ENCODE measurements at places on chromosomes 6 and 20.

DNA sequence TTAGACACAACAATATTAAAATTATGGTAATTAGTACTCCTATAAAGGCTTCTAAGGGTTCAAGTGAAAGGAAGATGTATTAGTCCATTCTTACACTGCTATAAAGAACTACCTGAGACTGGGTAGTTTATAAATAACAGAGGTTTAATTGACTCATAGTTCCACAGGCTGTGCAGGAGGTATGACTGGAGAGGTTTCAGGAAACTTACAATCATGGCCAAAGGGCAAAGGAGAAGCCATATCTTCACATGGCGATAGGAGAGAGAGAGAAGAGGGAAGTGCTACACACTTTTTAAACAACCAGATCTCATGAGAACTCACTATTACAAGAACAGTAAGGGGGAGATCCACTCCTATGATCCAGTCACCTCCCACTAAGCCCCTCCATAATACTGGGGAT, 52.9 kb downstream of the TINAG start:
- DNase-seq, result no peak

GRCh38 chr20:19259141-19259591, 46.7 kb downstream of the SLC24A3 start:
- DNase-seq, result no peak

DNA sequence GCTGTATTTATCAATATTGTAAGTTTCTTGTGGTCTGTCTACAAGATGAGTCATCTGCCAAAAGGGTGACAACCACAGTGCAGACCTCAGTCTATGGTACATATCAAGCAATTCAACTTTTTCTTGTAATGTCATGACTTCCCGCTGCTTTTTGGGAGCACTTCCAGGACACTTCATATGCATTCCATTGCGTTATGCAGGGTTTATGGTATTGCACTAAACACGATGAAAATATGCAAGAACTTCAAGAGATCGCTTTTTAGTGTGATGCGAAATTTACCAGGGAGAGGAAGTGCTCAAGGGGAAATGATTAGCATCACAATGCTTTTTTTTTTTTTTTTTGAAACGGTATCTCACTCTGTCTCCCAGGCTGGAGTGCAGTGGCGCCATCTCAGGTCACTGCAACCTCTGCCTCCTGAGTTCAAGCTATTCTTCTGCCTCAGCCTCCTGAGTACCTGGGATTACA, 166.5 kb downstream of the TFAP2A start:
- DNase-seq, result no peak

GRCh38 chr6:115310156-115310555, 750.5 kb downstream of the FRK start:
- no peak for DNase-seq

DNA sequence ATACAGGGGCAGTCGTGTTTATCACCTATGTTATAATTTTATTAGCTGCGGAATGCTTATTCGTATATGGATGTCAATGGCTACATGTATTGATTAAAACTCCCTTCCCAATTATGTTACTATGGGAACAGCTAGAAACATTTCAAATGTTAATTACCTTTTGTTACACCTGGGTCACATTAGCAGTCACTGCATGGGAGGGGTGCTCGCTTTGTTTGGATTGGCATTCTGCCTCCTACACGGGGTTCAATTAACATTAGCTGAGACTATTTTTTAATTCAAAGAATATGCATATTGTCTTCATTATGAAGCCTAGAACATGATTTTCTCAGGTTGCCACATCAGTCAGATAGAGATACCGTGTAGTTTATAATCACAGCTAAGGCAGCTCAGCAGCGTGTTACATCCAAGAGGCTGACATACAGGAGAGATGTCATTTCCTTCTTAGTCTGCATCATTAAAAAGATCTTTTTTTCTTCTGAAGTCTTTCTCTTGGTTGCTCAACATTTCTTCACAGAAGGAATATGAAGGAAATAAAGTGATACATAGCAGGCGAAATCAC, 76.2 kb upstream of the RPS6KA2 start:
- DNase-seq, result no peak

- DNase-seq, result no peak
Measured at GRCh38 chr6:86707545-86708120, 229.7 kb upstream of the HTR1E start.

DNA sequence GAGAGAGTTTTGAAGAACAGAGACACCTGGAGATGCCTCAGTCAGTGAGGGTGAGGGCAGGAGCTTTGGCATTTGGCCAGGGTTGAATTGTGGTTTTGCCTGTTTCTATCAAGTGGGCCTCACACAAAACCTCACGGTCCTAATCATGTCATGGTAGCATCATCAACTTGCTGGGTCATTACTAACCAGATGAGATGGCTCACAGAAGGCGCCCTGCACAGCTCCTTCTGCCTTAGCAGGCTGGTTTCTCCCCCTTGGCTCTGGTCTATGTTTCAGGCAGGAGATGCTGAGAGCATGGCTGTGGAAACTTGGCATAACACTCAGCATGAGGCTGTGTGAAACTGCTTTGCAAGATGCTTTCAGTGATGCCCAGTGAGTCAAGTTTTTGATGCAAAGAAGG, 99.3 kb downstream of the LRRC1 start:
- DNase-seq, result no peak

- DNase-seq, result no peak
Measured at GRCh38 chr6:89392823-89393222, 19.2 kb downstream of the RRAGD start.

DNA sequence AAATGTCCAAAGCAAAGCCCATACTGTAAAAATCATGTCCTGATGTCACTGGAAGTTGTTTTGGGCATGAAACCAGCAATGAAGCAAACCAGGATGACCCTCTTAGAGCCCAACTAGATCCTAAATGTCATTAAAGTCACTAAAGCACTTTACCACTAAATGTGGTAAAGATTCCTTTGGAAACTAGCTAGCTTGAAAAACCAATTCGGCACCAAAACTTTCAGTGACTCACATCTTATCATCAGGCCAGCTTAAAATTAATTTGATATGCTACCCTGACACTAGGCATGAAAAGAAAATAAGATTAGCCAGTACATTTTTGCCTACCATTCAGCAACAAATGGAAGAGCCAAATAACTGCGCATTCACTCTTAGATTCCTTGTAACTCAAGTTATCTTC, 145.8 kb downstream of the PACRG start:
- DNase-seq, result no peak

DNA sequence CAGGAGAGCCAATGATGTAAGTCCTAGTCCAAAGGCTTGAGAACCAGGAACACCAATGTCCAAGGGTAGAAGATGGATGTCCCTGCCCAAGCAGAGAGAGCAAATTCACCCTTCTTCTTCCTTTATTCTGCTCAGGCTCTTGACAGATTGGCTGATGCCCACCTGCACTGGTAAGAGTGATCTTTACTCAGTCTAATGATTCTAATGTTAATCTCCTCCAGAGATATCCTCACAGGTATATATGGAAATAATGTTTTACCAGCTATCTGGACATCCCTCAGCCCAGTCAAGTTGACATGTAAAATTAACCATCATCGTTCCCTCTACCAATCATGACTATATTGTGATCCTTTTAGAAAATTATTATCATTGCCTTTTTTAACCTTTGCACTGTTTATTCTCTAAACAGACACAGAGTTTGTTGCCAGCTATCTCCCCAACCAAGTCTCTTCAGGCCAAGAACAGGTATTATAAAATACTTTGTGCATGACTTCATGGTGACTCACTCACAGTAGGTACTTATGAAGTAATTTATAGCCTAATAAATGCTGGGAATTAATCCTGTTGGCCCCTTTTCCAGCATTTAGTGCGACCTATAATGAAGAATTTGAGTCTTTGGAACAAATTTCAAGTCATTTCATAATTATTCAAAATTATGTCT, 26.2 kb upstream of the TSHZ2 start:
- DNase-seq, result no peak

DNA sequence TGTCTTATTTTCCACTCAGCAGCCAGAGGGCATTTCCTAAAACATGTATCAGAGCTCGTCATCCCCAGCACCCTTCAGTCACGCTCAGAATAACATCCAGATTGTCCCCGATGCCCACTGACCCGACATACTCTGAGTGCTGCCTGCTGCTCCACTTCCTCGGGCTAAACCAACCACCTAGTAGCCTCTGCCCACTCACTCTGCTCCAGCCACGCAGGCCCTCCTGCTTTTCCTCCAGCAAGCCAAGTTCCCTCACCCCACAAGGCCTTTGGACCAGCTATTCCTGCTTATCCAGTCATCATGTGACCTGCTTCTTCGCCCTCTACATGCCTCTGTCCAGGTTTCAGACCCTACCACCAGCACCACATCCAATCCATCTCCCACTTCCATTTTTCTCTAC, 454.2 kb downstream of the CD83 start:
- no peak for DNase-seq

- no peak for DNase-seq
Measured at GRCh38 chr20:8505476-8506200, 373.6 kb downstream of the PLCB1 start.

DNA sequence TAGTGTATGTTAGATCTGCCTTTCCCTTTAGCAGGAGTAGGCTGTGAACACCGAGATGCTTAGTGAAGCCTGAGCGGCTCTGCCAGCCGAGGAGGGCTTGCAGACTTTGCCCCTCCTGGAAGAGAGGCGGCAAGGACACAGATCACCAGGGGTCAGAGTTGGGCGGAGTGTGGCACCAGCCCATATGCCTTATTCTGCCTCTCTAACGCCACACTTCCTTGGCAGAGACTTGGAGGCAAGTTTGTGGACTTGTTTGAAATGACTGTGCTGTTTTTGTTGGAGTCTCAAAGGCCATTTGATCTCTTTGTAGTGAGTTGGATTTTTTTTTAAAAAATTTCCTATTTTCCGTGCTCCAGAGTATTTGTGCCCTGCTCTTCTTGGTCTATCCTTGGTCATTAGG, 44.5 kb upstream of the CLDN20 start:
- DNase-seq, result no peak

DNA sequence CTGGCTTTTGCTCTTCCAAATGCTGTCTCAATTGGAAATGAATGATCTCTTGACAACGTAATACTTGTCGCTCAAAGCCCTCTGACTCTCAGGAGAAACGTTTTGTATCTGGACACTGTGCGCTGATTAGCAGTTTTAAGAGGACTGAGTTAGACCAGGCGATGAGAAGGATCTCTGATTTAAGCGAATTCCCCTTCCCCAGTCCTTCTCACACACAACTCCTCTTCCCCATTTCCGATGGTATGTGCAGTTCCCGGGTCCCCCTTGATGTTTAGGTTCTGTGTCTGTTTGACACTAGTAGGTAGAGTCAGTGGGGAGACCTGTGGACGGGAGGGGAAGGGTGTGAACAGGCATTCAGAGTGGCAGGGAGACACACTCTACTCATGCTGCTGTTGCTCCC, 2.5 kb downstream of the ZDHHC14 start:
- no peak for DNase-seq

- DNase-seq, result no peak
Measured at GRCh38 chr6:18393698-18394097, 6.5 kb downstream of the RNF144B start.

GRCh38 chr6:61134028-61134427, 1152.0 kb downstream of the KHDRBS2 start:
- no peak for DNase-seq

DNA sequence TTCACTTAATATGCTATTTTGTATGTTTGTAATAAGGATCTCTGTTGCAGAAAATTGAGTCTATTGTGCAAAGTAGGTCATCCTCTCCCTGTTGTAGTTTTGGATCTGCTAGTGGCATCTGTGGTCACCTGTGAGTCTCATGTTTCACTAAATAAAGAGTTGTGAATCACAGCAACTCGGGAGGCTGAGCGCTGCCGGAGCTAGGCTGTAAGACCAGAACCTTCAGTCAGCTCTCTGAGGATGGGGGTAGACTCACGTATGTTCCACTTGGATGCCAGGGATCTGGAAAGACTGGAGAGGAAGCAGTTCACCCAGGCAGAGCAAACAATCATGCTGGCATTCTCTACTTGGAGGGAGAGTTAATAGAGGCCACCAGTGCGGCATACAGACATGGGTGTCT, 187.3 kb upstream of the FOXA2 start:
- no peak for DNase-seq

DNA sequence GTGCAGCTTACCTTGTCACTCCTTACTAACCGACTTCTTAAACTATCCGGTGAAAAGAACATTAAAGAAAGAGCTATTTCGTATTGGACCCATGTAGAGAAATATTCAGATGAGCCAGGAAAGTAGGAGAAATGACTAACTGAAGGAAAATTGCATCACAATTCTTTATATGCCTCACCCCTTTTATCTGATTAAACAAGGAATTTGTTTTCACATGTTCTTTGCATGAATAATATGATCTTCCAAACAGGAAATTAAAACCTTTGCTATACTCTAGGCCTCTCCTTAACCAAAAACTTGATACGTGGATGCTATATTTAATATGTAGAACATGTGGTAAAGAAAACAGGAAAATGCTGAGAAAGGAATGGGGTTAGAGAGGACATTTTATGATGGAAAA, 41.9 kb upstream of the LRRC1 start:
- no peak for DNase-seq

GRCh38 chr6:39170860-39171259, 55.9 kb upstream of the SAYSD1 start:
- DNase-seq, result no peak

- no peak for DNase-seq
Measured at GRCh38 chr6:15073344-15073789, 172.5 kb upstream of the JARID2 start.

GRCh38 chr6:28941684-28942448, 18.1 kb upstream of the TRIM27 start:
- no peak for DNase-seq

DNA sequence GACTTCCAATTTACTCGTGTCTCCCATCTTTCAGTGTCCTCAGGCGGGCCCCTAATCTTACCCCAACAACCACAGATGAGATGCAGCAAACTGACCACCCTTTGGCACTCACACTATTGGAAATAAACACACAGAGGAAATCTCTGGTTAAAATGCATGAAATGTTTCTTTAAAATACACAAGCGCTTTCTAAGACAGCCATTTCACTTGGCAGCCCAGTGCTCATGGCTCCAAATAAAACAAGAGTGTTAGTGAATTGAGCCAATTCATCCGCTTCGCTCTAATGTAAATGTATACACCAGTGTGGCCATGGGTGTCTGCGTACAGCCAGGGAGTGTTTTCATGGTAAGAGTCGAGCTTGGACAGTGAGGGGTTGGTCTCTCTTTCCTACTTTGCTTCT, 282.9 kb downstream of the CLIC5 start:
- no peak for DNase-seq

DNA sequence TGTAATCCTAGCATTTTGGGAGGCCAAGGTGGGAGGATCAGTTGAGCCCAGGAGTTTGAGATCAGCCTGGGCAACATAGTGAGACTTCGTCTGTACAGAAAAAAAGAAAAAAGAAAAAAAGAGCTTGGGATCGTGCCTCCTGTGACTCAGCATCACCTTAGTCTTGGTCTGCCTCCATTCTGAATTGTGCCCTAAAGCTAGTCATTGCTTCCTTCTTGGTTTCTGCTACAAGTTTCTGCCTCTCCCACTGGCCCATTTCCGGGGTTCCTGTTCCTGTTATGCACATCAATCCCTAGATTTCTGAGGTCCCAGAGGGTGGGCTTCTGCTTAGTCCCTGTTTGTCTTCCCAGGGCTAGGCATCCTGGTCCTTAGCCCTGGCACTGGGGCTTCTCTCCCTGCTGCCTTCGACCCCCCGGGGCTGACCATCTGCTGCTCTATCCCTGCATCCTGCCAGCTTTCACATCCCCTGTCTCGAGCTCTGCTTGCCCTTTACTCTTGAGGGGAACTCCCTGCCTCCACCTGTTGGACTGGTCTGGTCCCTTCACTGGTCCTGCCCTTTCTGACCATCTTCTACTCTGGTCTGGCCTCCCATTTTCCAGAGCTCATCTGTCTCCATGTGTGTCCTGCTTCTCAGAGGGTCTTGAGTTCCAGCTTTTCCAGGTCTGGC, 77.5 kb upstream of the ESR1 start:
- DNase-seq, result no peak
